ENCODE measurements at places on chromosomes 13 and 19.

DNA sequence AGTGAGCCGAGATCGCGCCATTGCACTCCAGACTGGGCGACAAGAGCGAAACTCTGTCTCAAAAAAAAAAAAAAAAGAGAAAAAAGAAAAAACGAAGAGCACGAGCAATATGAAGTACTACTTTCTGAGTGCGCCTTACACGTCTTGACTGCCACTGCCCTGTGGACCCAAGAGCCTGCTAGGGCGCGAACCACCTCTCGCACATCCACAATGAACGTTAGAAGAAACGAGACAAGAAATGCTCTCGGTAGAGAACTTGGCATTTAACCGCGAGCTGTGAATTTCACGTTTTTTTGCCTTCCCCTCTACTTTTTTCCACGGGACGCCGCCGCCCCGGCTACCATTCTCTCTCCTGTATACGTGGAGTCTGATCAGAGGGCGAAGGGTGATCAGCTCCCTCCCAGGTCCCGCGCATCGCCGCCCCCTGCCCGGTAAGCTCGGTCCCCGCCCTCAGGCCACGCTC is 454 bp downstream of the TIMM44 start:
- no peak for DNase-seq

GRCh38 chr19:40217027-40217810 is 965 bp downstream of the TTC9B start:
- DNase-seq, result no peak

- no peak for DNase-seq
Measured at GRCh38 chr19:47881757-47882156, 4.4 kb downstream of the SULT2A1 start.

DNA sequence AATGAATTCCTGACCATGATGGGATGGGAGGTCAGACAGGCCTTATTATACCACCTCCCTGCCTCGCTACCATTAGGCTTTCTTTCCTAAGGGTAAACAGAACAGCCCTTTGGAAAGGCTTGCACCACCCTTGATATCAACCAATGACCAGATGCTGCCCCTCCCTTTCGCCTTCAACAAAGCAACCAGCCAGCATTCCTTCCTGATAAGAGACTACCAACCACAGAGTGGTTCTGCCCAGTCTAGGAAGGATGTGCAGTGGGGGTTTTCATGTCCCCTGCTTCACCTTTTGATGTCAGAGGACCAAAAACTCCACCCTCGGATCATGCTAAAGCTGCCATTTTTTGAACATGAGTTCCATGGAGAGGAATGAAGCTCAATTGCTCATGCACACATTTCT is 21.7 kb downstream of the TEX30 start:
- no peak for DNase-seq

GRCh38 chr19:21084343-21084742 is 2.3 kb downstream of the ZNF714 start:
- DNase-seq, result no peak

DNA sequence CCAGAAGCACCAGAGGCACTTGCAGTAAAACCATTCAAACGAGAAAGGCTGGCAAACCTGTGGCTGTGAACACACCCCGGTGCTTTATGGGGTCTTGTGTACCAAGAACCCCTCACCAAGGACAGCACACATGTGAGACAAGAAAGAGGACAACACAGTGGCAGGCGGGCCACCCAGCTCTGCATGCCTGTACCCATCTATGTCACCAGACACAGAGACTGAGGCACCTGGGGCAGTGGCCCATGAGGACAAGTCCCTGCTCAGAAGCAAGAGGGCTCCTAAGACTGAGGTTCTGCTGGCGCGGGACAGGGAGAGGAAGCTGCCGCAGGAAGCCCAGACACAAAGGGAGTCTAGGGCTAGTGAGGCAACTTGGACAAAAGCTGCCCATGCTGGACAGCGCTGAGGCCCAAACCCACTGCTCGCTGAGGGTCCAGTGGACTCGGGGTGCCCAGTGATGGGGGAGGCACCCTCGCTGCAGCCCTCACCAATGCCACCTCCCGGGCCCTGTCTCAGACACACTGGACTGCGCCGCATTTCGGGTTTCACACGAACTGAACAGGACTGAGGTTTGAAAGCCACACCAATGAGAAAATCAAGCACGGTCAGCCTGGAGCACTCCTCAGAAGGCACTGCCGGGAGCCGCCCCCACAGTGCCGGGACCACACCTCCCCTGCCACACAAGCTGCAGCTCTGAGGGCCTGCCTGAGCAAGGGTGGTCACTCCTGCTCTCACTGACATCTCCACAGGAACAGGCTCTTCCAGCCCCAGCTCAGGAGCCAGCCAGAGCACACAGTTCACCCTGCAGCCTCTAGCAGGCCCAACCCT is 232.7 kb downstream of the TUBA3C start:
- no peak for DNase-seq

GRCh38 chr19:19550485-19550929 is 12.4 kb downstream of the CILP2 start:
- no peak for DNase-seq

DNA sequence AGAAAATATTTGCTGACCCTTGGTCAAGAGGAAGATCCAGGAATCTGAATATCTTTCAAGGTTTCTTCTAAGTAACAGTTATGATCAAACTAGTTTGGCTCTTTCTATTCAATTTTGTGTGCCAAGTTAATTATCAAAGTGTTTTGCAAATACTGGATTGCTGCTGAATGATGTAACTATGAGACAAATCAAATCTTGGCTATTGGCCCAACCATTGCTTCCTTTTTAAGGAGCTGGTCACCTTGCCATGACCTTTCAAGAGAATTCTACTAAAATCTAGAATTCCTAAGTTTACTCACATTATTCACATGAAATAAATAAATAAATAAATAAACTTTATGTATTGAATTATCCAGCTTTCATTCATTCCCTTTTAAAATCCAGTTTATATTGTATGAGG is 371.8 kb downstream of the SLITRK6 start:
- no peak for DNase-seq

DNA sequence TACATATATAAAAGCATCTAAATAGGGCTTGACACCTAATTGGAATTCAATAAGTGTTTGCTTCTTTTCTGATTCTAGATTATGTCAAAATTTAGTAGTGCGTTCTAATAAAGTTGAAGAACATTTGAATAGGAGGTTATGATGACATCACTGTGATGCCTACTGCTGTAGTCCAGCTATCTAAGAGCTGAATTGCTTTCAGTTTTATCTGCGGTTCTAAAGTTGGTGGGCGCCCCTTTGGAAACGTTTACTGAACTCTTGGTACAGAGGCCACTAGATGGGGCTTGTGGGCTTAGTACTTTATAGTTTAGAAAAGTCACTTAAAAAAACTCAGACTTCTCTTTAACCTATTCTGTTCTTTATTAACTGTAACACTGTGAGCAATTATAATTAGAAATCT is 776.9 kb downstream of the GPC5 start:
- no peak for DNase-seq

DNA sequence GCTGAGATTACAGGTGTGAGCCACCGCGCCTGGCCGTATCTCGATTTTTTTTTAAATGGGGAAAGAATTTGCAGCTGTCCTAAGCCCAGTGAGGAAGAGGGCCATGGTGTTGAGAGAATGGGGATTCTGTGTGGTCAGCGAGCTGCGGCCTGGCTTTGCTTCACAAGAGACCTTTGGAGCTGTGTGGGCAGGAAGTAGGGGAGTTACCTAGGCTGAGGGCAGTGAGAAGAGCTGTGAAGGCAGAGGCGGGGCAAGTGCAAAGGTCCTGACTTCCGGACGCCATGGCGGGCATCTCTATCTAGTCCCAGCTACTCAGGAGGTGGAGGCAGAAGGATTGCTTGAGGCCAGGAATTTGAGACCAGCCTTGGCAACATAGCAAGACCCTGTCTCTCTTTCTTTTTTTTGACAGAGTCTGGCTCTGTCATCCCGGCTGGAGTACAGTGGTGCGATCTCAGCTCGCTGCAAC is 4.9 kb downstream of the AP2A1 start:
- no peak for DNase-seq

DNA sequence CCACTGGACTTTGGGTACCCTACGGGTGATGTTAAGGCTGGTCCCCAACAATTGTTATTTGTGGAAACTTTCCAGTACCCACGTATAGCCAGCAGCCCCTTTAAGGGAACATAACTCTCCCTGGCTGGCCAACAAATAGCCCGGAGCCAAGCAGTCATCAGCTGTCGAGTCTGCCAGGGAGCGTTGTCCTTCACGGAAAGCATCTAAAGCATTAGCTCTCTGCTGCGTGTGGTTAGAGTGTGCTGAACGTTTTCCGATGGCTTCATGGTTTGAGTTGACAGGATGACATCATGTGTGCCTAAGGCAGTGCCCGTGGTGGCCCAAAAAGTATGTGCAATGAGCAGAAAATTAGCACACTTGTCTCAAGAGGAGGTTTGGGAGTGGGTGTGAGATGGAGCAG is 3.3 kb upstream of the ZNF556 start:
- DNase-seq, result no peak

DNA sequence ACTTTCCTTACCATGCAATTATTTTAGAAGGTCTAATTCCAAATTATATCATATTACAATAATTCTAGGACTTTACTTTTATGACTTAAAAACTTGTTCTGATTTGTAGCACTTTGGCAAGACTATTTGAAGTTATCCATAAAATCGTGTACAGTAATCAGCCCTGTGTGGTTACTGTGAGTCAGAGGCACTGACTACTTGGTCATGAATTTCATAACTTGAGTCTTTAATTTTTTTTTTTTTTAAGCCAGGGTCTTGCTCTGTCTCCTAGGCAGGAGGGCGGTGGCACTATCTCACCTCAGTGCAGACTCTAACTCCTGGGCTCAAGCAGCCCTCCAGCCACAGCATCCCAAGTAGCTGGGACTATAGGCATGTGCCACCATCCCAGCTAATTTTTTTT is 1319.2 kb upstream of the SLC10A2 start:
- DNase-seq, result no peak

GRCh38 chr13:57857945-57858344 is 226.4 kb downstream of the PCDH17 start:
- no peak for DNase-seq

DNA sequence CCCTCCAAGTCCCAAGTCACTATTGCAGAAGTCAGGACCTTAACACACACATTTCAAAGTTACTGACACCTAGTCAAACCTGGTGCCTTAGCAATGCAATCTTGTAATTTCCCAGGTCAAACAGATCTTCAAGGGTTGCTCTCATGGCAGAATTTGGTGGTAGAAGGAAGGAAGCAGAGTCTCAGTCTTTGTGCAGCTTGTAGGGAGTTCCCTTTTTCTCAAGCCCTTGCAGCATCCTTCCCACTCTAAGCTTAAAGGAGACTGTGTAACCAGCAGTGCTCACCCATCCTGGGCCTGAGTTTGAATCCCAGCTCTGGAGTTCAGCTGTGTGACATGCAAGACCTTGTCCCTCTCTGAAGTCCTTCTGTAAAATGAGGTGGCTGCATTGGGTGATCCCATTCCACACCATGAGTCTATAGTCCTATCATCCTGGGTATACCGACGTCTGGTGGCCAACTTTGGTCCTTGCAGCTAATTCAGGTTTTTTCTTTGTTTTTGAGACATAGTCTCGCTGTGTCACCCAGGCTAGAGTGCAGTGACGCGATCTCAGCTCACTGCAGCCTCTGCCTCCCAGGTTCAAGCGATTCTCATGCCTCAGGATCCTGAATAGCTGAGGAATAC is 9.8 kb downstream of the SIGLEC10 start:
- peak; percentile 60 for DNase-seq

DNA sequence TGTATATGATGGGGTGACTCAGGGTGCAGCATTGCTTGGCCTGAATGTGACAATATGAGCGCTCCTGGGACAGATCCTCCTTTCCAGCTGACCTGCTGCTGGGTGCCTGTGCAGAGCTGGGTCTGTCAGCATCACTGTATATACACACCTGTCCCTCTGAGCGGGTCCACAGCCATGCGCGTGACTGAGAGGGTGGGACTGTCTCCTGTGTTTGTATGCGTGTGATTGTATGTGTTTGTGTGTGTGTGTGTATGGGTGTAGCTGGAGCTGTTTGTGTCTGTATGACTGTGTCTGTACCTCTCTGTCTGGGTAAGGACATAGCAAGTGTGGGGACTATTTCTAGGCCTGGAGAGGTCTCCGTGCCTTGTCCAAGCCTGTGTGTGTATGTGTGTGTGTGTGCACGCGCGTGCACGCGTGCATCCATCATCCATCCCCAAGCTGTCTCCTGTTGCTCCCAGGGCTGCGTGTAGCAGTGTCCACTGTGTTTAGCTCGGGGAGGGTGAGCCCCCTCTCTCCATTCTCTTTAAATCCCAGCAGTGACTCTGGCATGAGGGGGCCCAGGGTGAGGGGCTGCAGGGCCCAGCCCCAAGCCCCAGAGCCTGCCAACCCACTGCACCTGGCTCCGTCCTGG is 8.3 kb downstream of the IGLON5 start:
- no peak for DNase-seq

- DNase-seq, result no peak
Measured at GRCh38 chr13:79988573-79988972, 352.4 kb downstream of the SPRY2 start.

DNA sequence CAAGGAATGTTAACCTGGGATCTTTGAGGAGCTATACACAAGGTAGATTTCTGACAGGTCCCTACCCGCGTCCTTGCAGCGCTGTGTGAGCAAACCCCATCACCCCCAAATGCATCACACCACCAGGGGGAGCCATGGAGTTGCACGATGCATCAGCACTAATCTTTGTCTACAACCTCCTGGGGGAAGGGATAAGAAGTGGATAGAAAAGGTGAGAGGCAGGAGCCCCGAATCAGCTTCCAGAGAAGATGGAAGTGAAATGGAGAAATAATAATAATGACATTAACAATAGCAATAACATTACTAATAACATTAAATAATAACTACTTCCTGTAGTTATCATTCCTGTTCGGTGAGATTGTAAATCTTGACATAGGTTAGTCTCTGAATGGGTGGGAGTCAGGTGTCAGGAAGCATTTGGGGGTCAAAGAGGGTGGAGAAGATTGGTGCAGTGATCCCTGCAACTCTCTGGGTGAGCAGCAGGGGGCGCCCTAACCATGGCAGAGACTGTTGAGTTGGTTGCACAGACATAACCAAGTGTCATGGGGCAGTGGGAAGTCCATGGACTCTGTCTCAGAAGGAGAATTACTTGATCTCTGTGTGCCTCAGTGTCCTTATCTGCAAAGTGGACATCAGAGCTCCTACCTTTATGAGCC is 16.5 kb downstream of the SIGLEC7 start:
- peak; percentile 66 for DNase-seq

- DNase-seq, result no peak
Measured at GRCh38 chr13:47964863-47965262, 36.2 kb downstream of the SUCLA2 start.

- DNase-seq, result no peak
Measured at GRCh38 chr19:4647676-4648644, 8.6 kb downstream of the TNFAIP8L1 start.

DNA sequence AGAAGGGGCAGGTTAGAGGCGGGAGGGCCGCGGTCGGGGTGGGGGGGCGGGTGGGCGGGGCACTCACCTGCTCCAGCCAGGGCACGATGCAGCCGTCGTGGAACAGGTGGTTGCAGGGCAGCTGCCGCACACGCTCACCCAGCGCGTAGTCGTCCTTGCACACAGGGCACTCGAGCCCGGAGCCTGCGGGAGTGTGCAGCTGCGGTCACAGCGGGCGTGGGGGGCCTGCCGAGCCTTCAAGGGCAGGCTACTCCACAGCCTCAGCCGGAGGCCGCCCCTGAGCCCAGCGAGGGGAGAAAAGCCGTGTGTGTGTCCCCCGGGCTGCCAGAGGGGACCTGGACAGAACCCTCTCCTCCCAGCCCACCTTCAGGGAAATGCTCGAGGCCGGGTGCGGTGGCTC is 8.6 kb downstream of the FGF22 start:
- DNase-seq, result no peak

GRCh38 chr13:46637213-46637612 is 84.2 kb downstream of the LRCH1 start:
- no peak for DNase-seq
